ENCODE measurements at places on chromosomes 3 and 15.

- no peak for DNase-seq
Observed at GRCh38 chr3:6512172-6512800, 348.6 kb upstream of the GRM7 start.

DNA sequence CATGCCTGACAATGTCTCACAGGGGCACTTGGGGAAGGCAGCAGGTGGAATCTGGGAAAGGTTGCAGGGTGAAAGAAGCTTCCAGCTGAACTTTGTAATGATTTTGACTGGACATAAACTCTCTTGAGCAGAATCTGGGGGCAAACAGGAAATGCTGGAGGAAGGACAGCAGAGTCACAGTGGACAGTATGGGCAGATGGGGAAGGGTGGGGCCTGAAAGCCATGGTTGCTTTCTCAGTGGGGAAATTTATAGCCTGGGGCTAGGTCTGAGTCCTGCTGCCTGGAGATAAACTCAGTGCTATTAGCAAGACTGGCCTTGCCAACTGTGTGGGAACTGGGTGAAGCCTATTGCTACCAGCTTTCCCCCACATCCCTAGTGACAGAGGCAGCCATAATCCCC, 203.2 kb downstream of the OSBPL10 start:
- no peak for DNase-seq

DNA sequence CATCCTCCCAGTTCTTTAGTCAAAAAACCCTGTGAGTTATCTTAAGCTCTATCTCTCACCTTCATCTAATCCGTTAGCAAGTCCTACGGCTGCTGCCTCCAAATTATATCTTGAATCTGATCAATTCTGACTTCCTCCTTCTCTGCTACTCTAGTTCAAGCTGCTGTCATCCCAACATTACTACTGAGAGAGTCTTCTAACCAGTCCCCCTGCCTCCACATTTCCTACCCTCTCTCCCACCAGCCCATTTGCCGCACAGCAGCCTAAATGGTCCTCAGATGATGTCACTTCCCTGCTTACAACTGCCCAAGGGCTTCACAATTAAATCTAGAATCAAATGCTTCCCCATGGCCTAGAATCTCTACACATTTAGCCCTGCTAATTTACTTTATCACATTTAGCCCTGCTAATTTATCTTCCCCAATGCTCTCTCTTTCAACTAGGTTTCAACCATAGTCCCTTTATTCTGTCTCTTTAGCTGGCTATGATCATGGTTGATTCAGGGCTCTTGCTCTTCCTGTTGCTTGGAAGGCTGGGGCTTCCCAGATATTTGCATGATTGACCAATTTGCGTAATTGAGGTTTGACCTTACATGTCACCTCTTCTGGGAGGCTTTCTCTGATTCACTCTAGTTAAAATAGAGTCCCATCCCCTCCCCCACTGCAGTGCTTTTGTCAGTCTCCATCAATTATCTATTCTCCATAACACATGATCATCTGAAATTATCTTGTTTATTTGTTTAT, 11.0 kb upstream of the ARL14 start:
- no peak for DNase-seq

GRCh38 chr3:146382386-146382785, 87.0 kb downstream of the PLSCR2 start:
- DNase-seq, result no peak

DNA sequence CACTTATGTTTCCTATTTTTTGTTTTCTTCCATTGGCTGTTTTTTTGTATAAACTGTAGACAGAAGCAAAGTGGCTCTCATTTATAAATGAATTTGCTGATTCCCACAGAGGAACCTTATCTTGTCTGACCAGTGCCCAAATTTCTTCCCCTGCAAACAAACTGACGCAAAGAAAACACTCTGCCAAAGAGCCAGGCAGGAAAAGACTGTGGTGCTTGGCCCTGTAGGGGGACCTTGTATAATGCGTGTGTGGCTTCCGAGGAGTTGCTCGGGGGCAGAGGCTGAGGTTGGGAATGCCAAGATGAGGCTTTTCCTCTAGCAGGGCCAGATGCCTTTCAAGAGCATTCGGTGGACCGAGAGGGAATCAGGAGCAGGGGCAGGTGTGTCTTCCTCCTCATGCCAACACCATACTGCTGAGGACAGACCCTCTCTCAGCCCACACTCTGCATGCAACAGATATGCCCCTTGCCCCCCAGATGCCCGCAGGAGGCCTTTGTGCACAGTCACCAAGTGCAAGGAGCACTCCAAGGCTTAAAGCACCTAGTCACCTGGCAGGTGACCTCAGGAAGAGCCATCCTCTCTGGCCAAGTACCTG, 104.3 kb upstream of the ABHD17C start:
- DNase-seq, result no peak

DNA sequence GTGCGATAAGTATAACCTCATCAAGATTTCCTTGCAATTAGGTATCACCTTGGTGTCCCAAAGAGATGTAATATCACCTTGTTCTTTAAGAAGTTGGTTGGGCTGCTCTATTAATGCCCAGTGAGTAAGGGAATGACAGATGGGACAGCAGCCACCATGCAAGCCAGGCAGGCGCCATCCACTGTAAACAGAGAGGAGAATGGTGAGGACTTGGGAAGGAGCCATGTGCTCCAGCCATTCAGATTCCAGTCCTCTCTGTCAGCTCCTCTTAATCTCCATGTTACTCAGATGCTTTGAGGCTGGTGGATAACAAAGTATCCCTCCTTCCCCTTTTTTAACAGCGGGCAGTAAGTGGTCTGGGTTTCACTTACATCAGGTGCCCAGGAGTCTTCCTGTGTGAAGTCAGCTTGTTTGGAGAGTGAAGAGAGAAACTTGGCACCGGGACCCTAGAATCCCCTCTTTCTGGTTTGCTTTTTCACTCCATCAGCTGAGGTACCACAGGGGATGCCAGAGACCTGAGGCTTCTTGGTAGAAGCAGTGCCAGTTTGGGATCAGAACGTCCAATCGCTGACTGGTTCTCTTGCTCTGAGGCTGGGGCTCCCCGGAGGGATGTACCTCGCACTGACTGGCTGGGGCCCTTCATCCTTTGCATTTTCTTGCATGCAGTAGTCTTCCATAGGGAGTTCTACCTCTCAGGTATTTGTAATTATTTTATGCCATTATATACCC, 29.5 kb downstream of the SLCO3A1 start:
- DNase-seq, result no peak

- DNase-seq, result no peak
Observed at GRCh38 chr3:183369117-183369516, 59.3 kb downstream of the MCF2L2 start.

- DNase-seq, result no peak
Observed at GRCh38 chr3:127383656-127384179, 95.9 kb upstream of the PRR20G start.

DNA sequence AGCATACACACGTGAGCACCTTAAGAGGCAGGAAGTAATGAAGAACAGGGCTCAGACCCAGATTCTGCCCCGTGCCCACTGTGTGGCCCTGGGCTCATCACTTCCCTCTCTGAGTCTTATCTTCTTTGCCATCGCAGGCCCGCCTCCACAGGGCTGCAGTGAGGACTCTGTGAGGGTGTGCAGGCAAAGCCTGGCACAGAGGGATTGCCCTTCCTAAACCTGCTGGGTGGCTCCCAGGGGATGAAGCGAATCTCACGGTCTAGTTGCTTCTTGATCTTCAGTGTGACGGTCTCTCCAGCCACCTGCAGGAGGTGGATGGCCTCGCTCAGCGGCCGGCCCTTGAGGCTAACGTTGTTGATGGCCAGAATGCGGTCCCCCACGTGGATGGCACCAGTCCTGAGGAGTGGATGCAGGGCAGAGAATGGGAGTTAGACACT, 32.8 kb downstream of the GRIP2 start:
- no peak for DNase-seq

DNA sequence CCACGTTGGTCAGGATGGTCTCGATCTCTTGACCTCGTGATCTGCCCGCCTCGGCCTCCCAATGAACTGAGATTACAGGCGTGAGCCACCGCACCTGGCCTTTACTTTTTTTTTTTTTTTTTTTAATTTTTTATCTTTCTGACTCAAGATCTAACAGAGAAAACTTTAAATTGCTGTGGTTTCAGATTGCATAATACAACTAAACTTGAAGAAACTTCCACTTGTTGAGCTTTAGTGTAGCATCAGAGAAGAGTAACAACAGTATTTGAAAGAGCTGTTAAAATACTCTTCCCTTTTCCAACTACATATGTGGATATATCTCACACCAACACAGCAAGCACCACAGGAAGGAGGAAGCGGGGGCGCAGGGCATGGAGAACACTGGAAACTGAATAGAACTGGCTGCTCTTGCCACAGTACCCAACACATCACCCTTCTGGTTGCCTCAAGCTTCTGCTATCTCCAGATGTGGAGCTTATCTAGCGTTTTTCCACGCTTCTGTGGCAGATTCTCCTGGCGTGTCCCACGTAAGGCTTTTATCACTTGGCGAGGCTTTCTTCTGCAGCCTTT, 45.4 kb downstream of the MAP6D1 start:
- DNase-seq, result no peak

GRCh38 chr3:144496141-144496835, 524.7 kb downstream of the DIPK2A start:
- DNase-seq, result no peak

GRCh38 chr15:85870216-85871014, 75.7 kb upstream of the KLHL25 start:
- DNase-seq, result no peak

DNA sequence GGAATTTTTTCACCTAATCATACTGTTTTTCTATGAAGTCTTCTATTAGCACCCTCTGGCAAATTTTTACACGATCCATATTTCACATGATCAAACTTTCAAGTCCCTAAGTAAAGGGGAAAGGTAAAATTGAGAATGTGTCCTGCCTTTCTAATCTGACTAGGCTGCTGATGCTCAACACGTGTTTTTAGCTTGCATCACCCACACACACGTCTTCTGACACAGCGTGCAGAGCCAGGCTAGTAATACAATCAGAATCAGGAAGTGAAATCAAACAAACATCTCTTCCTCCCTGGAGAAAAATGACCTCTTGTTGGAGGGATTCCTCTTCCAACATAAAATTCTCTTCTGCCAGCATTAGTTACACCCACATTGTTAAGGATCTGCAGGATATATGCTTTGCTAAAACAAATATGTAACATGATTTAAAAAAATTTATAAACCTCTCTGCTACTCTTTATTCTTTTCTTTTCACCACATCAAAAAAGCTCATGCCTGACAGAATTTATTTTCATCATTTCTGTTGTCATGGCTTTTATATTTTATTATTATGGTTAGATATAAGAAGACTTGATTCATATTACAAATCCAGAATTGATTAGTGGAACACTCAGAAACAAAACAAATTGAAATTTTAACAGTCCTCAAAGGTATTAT, 122.4 kb downstream of the RAP2B start:
- peak; percentile 67 for DNase-seq

GRCh38 chr3:62374341-62375218, 1.2 kb upstream of the FEZF2 start:
- DNase-seq, result no peak

Measured in mucosa of gallbladder (tissue), 1 donor.